ENCODE measurements at places on chromosomes 7 and 10. TPM values are rescaled to one million over a fixed set of nuclear protein-coding genes. Genes with fewer than 3 reads are reported as not detected.

SNX10 gene
- not detected for total RNA-seq

DNA sequence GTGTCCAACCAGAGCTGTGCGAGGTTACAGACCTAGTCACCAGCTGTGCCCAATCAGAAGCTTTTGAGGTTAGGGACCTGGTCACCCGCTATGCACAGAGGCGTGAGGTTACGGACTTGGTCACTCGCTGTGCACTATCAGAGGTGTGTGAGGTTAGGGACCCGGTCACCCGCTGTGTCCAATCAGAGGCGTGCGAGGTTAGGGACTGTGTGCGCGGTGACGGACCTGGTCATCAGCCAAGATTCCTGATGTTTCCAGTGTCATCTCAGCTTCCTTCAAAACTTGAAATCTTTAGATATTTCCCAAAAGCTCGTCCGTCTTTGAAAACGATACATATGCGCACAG is 182.1 kb downstream of the DIP2C start:
- DNase-seq = no peak

PNLIPRP1 gene
- not detected for total RNA-seq

DNA sequence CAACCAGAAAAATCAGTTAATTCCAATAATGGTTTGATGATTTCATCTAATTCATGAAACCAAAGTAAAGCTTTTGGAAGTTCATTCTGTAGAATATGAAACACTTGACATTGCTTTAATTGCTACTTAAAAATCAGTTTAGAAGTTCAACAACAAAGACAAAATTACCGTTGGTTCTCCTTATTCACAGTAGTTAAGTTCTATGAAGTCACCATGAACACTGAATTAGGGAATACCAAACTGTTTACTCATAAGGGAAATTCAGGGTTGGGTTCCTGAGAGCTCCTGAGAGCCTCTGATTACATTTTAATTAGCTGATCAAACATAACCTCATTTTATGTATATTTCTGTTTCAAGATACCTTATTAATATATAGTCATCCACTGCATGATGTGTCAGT is 46.2 kb downstream of the ZNF438 start:
- DNase-seq = no peak

- peak; percentile 7 for DNase-seq
Observed at GRCh38 chr7:121798896-121799295, 74.1 kb upstream of the PTPRZ1 start.

DNA sequence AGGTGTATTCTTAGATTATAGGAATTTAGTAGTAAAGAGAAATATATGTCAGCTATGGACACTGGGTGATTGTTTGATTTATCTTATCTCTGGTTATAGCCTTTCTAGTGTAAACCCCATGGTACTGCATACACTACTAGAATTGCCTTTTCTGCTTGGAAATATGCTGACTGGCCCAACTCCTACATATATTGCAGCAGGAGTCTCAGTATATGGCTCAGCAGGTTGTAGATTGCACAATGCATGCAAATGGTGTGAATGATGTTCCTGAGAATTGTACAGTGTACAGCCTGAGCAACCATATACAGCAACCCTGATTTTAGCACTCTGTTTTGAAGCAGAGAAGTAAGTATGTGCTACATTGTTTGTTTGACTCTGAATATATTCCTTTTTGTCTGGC is 153.4 kb upstream of the NPY start:
- no peak for DNase-seq

DNA sequence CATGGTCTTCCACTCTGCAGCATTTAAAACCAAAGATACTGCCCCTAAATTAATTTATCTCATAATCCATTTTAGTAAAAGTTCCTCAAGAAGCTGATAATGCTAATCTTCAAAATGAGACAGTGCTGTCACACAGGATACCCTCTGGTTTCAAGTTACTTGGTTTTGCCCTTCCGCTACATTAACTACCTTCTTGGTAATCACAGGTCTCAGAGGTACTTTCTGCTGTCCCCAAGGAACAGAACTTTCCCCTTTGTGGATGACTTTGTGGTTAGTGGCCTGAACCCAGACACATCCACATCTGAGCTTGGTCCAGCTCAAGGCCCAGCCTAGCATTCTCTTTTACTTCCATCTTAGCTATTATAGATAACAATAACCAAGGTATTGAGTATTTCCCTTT is 88.8 kb upstream of the TMEM26 start:
- no peak for DNase-seq

DNA sequence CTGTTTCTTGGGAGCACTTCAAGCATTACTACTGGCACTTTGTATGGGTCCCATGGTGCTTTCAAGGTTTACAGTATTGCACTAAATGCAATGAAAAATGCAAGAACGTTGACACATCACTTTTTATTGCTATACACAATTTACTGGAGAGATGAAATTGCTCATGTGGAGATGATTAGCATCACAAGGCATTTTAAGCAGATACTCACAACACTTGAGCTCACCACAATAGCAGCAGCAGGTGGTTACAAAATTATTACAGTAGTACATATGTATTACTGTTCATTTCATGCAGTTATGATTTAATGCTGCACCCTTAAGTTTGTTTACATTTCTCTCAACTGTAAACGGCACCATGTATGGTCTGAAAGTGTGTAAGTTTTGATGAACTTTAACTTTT is 537.7 kb downstream of the GRM8 start:
- DNase-seq = no peak

GRCh38 chr7:3559278-3559677 is 258.2 kb downstream of the SDK1 start:
- peak; percentile 77 for DNase-seq

HDAC9 gene
- total RNA-seq = 3.5 TPM

GRCh38 chr10:131264110-131264788 is 47.3 kb downstream of the TCERG1L start:
- no peak for DNase-seq

DNA sequence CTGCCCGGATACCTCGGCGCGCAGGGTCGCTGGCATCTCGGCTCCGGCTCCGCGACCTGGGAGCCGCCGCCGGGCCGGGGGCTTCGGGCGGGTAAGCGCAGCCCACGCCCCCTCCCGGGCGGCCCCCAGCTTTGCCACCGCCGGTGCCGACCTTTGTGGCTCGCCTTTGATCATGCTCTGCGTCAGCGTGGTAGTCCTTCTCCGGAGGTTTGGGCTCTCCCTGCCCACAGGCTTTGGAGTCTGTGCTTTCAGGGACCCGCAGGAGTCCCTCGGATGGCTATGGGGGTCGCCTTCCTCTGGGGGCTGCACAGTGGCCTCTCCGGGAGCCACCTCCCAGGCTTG is 7.3 kb downstream of the ATP6V1F start:
- DNase-seq = no peak

- DNase-seq = no peak
Observed at GRCh38 chr7:129168231-129169021, 20.0 kb upstream of the SMO start.

CADPS2 gene
- 26.3 TPM for total RNA-seq

- no peak for DNase-seq
Observed at GRCh38 chr7:128171342-128171918, 69.6 kb upstream of the LEP start.

DNA sequence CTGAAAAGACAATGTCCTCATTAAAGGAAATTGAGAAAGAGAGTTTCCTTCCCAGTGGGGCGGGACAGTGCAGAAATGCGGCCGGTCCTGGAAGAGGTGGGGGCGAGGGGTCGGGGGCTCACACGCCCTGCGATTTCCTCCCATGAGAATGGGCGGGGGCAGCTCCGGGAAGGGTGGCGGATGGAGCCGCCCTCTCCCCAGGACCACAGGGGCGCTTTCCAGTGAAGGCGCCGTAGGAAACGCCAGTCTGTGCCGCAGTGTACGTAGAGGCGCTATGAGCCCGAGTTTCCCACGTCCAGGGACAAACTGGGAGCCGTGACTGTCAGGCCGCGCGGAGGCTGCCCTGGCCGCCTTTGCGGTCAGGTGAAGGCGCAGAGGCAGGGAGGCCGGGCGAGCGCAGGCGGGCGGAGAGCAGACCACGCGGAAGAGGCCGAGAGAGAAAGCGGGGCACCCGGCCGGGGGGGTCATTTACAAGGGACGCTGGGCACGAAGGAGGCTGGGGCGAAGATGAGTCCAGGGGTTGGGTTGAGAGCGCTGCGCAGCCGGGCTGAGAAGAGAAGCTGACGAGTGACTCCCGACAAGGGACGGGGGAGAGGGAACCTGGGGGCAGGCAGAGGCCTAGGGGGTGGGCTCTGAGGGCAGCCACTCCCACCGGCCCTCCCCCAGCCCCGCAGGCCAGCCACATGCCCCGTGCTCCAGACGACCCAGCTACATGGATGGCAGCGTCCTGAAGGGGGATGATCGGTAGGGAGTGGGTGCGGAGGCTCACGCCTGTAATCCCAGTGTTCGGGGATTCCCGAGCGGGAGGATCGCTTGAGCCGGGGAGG is 45.0 kb downstream of the ALOX5 start:
- peak; percentile 51 for DNase-seq

WAC gene
- total RNA-seq = 79.0 TPM

NDUFB2 gene
- 104 TPM for total RNA-seq

GRCh38 chr10:71573562-71574518 is 145.7 kb downstream of the C10orf105 start:
- no peak for DNase-seq

- DNase-seq = no peak
Observed at GRCh38 chr7:140170375-140170774, 6.4 kb downstream of the KDM7A start.
